ENCODE measurements at places on chromosomes 4 and X.

DNA sequence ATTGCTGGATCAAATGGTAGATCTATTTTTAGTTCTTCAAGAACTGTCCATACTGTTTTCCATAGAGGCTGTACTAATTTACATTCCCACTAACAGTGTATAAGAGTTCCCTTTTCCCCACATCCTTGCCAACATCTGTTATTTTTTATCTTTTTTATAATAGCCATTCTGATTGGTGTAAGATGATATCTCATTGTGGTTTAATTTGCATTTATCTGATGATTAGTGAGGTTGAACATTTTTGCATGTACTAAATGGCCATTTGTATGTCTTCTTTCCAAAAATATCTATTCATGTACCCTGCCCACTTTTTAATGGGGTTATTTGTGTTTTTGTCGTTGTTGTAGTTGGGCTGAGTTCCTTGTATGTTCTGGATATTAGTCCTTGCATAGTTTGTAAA, 35.4 kb upstream of the PRKG2 start:
- no peak for DNase-seq

DNA sequence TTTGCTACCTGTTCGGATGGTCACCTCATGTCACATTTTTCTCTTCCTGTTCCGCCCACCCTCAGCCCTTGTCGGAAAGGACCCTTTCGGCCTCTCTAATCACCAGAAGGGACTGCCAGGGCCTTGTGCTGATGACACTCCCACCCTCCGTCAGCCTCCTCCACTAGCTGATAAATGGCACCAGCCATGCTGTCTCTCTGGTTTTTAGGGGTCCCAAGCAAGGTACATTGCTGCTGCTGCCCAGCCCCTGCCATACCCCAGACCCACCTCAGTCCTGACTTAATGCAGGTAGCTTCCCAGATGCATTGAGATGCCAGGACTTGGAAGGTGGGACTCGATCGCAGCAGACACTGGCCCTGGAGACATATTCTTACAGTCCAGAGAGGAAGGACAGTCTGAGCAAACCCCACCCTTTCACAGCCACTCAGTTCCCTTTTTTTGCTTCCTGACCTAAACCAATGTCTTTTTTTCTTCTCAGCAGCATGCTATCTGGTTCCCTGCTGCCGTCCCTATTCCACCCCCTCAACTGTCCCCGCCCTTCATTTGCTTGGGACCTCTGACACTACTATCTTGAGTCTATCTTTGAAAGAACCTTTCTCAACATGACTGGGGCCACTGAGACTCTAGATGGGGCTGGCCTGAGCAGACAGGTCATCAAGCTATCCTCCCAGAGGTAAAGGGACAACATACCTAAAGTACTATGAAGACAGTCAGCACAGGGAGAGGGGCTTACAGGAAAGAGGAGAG, at the start of gene BTK:
BTK (minus strand) TSS at position 397 of the 747 bp plus-strand sequence. CDS start 10,907 bp downstream, outside the sequence.
- DNase-seq: no peak

DNA sequence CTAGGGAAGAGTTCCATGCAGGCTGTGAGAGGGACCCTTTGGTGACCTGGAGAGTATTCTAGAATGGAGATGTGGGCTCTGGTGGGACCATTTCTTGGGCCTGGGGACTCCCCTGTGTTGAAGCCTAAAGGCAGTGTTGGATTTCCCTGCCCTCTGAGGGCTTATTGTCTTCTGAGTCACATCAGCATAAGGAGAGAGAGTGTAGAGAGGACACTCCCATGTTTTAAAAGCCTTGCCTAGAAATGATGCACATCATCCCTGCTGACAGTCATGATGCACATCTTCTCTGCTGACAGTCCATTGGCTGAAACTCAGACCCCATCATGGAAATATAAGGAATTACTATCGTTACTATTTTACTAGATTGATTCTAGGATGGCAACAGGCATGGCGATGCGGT, 51.9 kb downstream of the FAM114A1 start:
- DNase-seq: no peak

- no peak for DNase-seq
Measured at GRCh38 chr4:70703619-70704214, 15.4 kb downstream of the UTP3 start.

- no peak for DNase-seq
Measured at GRCh38 chrX:72169008-72169728, 12.4 kb upstream of the PIN4 start.

DNA sequence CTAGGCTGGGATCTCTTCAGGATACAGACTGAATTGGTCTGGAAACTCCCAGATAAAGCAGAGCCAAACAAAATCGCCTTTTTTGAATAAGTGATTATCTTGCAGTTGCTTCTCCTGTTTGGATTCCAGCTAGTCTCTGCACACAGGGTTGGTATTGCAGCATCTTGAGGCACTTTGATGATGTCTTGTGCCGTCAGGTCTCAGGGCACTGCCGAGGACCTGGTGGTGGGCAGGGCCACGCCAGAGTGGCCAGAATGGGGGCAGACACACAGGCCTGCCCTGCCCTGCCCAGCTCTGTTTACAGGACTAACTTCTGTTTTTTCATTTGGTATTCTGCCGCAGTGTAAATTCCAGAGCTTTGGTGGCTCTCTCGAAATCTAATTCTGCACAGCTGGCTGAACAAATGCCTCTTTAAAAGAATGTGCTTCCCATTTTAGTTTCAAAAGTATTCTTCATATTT, 276.1 kb downstream of the NR3C2 start:
- DNase-seq: no peak

DNA sequence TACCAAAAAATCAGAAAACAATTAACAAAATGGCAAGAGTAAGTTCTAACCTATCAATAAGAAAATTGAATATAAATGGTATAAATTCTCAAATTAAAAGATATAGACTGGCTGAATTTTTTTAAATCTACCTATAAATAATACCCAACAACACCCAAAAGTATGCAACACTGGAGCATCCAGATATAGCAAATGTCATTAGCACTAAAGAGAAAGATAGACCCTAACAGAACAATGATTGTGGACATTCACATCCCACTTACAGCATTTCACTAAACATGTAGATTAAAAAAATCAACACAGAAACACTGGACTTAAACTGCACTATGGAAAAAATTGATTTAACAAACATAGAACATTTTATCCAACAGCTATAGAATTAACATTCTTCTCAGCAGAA, 673.0 kb upstream of the GRID2 start:
- DNase-seq: no peak

DNA sequence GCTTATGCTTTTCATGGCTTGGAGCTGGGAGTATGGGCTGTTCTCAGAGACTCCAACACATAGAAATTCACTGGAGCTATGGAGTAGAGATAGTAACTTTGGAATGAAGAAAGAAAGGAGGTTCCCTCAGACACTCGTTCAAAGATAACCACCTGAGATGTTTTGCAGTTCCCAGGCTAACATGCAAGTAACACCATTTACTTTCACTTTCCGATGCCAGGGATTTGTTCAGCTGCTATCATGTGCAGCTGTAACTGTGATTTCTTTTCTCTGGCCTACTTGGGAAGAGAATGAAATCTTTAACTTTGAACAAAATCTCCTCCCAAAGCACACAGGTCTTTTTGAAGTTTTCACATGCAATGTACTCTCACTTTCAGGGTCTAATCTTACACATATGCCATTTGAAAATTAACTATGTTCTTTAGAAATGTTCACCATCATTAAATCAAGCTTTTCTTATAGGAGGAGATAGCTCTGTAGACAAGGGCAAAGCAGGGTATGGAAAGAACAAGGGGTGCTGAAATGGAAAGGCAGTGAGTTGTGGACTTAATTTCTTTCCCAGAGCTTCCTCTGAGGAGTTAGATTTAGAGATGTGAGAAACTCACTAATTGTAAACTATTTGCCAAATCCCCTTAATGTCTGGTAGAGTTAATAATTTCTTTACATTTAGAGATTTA, 514.3 kb downstream of the PDHA2 start:
- DNase-seq: no peak

- DNase-seq: no peak
Measured at GRCh38 chr4:40020221-40020620, 36.4 kb upstream of the N4BP2 start.

- no peak for DNase-seq
Measured at GRCh38 chrX:118353081-118353850, 7.4 kb downstream of the WDR44 start.

DNA sequence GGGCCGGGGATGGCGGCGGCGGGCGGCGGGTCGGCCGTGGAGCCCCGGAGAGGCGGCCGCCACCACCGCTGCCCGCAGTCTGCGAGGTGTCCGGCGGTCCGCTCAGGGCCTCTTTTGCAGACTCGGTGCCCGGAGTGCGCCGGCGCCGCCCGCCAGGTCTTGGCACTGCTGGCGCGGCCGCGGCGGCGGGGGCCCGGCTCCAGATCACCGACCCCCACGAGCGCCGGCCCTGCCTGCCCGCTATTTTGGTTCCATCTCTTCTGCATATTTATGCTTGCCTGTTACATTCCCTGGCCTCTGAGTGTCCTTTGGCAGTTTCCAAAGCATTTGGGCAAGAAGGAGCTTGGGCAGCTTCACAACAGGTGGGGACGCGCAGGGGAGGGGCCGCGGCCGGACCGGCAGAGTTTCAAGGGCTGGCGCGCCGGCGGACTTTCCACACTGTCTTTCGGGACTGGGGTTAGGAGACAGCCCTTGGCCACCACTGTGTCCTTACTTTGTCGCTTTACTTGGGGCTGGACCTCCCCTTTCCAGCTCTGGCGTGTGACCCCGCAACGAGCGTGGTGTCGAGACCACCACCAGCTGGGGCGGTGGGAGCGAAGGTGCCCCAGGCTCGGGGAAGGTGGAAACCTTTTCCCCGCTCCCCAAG, 668 bp upstream of the TAPT1 start:
- DNase-seq: no peak

- DNase-seq: no peak
Measured at GRCh38 chr4:132108784-132109183, 1040.3 kb upstream of the PCDH10 start.

DNA sequence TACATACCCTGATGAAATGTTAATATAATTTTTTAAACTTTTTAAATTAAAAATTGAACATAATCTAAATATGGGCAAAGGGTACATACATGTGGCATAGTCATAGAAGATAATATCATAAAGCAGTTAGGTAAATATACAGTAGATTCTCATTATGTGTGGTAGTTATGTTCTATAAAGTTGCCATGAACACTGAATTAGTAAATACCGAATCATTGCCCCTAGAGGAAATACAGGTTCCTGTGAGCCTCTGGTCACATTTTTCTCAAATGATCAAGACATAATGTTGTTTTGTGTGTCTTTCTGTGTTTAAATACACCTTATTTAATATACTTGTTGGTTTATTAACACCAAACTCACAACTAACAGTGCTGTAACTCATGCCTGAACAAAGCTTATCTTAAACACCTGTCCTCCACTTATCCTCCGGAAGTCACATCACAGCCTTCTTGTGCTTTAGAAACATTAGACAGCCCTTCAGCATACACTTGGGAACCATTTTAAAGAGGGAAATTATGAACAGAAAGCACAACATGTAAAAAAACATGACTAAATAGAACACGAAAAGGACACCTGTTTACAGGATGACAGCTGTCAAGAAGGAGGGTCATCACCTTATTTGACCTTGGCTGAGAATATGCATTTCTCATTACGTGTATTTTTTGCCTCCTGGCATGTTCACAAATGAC, 169.4 kb upstream of the NAP1L5 start:
- no peak for DNase-seq

- no peak for DNase-seq
Measured at GRCh38 chr4:124179506-124180186, 532.9 kb downstream of the ANKRD50 start.

- no peak for DNase-seq
Measured at GRCh38 chr4:8728536-8729407, 136.2 kb downstream of the CPZ start.

DNA sequence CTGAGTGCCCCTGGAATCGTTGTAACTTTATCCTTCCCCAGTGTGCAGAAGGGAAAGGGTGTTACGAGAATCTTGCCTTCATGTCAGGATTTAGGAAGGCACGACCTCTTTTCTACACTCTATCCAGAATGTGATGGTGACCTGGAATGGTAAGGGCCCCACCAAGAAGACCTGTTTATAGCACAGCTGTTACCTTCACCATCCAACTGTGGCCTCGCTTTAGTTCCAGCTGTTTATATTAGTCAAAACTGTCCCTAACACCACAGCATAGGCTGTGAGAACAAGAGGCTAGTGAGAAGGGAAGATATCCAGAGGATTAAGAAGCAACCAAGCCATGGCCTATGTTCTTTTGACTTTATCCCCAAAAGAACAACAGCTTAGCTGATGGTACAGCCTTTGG, 28.0 kb downstream of the ARX start:
- DNase-seq: no peak

- DNase-seq: no peak
Measured at GRCh38 chrX:106802388-106803275, at the start of gene TBC1D8B. TBC1D8B (plus strand) TSS chrX:106802673; CDS start chrX:106802854, 181 bp downstream.

DNA sequence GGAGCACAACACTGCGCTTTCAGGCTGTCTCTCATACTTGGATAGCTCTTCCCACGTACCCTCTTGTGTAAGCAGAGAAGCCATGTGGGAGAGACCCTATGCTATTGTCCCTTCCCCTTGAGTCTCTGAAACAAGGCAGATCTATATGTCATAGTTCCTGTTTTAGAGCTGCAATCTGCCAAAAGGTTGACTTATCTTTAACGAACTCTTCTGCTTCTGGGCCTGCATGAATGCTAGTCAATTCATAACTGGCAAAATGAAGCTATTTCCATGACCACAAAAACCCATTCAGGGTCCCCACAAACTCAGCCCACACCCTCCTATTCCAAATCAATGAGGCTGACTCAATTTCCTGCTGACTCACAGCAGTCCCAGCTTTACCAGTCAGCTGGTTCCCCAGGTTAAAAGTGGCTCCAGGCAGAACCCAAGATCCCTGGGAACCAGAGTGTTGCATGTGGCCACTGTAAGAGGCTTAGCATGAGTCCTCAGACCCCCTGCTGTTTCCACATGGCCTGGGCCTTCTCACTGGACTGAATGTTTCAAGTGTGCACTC, 25.3 kb upstream of the SOD3 start:
- no peak for DNase-seq

GRCh38 chr4:138406876-138407275, 164.7 kb upstream of the SLC7A11 start:
- DNase-seq: no peak

GRCh38 chr4:95596676-95597075, 47.9 kb upstream of the UNC5C start:
- no peak for DNase-seq

DNA sequence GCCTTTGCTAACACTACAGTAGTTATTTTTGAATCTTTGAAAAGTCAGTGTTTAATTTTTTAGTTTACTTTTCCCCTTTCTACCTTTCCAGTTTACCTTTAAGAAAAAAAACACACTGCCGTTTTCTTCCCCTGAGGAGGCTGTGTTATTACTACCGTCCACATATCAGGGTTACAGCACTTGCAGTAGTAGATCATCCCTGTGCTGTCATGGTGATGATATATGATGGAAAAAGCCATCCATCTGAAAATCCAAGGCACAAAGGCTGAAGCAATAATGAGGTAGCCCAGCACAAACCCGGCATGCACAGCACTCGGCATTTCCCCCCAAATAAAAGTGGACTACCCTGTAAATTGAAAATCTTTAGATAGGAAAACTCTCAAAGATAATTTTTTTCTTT, 258.7 kb downstream of the CXXC4 start:
- no peak for DNase-seq

GRCh38 chr4:173167758-173168395, 734 bp upstream of the GALNT7 start:
- DNase-seq: no peak

GRCh38 chr4:164239976-164240375, 514.0 kb upstream of the SMIM31 start:
- no peak for DNase-seq
